ENCODE measurements at places on chromosomes 11 and 22.
A peak's percentile ranks its signal among the peaks of the same experiment; 100 is the strongest.

GRCh38 chr11:47387944-47388696 is 9.8 kb upstream of the SPI1 start:
- DNase-seq: no peak

GRCh38 chr11:1921574-1922141 is 2.2 kb downstream of the TNNT3 start:
- DNase-seq: no peak

DNA sequence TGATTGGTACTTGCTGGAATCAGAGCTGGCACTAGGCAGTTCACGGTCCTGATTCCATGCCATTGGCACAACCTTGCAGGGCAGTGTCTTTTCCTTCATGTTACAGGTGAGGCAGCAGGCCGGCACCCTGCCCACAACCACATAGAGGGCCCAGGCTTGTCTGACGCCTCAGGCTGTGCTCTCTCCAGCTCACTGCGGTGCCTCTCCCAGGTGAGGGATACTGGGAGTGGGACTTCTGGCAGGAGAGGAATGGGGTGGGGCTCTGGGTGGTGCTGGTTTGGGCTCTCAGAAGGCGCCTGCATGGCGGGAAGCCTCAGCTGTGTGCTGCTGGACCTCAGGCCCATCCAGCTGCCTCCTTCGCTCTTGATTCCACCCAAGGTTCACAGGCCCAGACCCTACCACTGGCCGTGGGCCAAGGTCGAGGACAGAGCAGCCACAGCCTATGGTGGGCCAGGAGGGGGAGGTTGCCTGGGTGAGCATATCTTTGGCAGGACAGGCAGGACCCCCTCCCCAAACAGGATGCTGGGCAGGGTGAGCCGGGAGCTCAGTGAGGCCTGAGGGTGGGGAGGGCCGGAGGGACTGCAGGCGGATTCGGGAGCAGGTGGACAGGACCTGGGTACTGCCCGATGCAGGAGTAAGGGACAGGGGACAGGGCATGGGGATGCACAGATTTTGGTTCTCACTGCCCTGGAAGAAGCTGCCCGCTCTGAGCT is 7.0 kb upstream of the MPPED1 start:
- DNase-seq: no peak

DNA sequence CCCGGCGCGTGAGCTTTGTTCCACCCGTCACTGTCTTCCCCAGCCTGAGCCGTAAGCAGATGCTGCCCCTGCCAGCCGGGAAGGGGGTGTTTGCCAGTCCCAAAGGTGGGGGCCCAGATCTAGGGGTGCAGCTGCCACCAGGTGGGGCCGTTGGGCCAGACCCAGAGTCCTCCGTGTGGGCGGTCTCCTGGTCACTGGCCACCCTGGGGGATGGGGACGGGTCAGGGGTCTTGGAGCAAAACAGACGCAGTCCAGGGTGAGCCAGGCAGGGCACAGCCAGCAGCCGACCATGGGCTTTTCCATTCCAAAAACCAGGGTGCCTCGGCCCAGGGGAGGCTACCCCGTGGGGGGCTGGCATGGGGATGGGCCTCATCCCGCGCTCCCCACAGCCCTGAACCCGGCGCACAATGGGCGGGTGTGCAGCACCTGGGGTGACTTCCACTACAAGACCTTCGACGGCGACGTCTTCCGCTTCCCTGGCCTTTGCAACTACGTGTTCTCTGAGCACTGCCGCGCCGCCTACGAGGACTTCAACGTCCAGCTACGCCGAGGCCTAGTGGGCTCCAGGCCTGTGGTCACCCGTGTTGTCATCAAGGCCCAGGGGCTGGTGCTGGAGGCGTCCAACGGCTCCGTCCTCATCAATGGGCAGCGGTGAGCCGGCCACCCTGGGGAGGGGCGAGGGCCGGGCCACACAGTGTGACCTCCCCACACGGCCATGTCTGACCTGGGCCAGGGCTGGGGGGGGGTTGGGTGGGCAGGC is 3.5 kb downstream of the MUC5B start:
- DNase-seq: peak; percentile 33

- no peak for DNase-seq
Measured at GRCh38 chr11:113370634-113371033, 16.9 kb upstream of the ANKK1 start.

- DNase-seq: no peak
Measured at GRCh38 chr11:68375766-68376165, 63.4 kb downstream of the LRP5 start.

DNA sequence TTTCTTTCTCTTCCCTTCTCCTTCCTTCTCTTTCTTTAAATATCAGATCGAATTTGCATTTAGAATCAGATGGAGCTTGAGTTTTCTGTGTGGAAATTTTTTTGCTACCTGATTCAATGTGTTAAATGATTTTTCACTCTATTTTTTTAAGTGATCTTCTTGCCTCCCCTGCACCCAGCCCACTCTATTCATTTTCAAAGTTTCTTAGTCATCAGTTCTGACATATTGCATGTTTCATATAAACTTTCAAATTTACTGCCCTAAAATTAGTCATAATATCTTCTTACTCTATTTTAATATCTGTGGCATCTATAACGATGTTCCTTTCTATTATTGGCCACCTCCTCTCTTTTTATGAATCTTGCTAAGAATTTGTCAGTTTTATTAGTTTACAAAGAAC is 69.1 kb downstream of the MTNR1B start:
- no peak for DNase-seq

DNA sequence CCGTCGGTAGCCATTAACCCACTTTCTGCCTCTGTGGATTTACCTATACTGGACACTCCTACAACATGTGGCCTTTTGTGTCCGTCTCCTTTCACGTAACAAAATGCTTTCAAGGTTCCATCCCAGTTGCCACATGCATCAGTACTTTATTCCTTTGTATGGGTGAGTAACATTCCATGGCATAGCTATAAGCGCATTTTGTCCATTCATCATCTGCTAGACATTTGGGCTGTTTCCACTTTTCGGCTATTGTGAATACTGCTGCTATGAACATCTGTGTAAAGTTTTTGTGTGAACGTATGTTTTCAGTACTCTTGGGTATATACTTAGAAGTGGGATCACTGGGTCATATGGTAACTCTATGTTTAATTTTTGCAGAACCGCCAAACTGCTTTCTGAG is 257.2 kb downstream of the ST3GAL4 start:
- DNase-seq: no peak

- DNase-seq: no peak
Measured at GRCh38 chr11:42849362-42849761, 462.4 kb upstream of the API5 start.

GRCh38 chr22:27576815-27577573 is 224.6 kb downstream of the MN1 start:
- no peak for DNase-seq

DNA sequence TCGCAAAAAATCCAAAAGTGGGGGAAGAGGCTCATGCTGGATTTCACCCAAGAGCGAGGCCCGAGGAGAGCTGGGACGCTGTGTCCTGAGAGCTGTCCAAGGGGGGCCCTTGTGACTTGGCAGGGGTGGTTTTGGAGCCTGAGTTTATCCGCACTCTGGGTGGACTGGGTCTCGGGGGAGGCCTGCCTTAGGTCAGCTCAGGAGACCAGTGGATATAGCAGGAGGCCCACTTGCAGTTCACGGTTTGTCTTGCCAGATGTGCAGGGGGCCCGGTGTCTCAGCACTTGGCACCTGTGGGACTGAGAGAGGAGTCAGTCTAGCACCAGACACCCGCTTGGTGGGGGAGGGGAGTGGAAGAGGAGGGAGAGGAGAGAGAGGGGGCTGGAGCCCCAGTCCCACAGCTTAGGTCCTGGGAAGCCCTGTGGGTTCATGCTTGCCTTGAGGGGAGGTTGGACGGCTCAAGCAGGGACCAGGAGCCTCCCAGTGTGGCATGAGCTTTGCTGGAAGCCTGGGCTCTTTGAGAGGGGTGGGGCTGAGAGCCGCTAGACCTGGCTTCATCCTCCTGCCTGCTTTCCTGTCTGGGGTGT is 33.4 kb downstream of the PARVB start:
- DNase-seq: no peak

DNA sequence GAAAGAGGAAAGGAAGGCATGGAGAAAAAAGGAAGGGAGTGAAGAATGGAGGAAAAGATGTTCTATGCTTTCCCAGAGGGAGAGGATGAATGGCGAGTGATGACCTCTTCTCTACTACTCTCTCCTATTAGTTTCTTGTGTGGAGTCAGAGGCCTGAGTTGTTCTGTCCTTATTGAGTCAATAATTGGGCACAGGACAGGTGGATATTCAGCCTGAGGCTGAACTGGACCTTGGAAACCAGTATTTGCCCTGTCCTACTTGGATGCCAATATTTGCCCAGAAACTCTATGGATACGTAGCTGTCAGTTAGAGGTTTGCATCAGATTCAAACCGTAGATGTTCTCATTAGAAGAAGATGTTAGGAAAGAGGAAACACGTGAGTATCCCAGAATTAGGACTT is 17.6 kb upstream of the SWAP70 start:
- no peak for DNase-seq

DNA sequence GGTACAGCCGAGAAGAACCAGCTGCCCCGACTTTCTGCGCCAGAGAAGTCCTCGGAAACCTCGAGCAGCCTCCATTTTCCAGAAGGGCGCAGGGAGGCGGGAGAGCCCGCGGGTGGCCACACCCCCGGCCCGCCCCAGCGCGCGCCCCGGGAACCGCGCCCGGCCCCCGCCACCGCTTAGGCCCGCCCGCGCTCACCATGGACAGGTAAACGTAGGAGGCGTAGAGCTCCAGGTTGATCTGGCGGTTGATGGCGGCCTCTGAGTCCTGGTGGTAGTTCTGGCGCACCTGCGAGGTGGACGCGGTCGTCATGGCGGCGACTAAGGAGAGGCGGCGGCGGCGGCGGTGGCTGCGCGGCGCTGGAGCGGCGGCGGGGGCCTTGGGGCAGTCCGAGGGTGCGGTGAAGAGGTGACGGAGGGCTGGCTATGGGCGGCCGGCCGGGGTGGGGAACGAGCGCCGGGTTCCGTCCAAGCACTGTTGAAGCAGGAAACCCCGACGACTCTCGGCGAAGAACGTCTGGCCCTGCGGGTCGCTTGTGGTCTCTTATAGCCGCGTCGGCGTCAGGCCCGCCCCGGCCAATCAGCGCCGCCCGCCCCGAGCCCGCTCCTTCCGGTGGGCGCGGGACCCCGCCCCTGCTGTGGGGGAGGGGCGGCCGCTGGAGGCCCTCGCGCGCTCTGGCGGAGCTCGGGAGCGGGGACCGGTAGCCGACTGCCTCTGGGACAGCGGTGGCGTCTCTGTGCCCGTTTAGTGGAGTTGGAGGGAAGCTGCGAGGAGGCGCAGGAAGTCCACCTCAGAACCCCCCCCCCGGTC is at the start of gene FTH1:
Gene FTH1, minus strand, starts transcription at position 519 of the 808 bp plus-strand sequence. Its CDS starts 209 bp downstream, at position 310.
- DNase-seq: peak; percentile 88

GRCh38 chr11:46489656-46490560 is 98.3 kb upstream of the CHRM4 start:
- DNase-seq: peak; percentile 59

DNA sequence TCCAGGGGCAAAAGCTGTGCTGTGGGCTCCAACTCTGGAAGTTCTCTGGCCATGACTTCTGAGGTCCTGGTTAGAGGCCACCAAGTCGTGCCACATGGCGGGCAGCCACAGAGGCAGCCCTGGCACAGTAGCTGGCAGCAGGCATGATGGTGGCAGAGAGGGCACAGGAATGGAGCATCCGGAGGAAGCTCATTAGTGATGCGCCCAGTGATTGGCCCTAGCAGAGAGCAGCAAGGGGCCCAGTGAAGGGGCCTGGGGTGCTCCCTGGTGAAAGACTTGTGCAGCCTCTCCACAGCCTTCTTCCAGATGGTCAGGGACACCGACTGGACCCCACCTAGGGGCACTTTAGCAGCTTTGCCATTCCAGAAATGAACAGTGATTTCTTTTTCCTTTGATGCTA is 7.0 kb downstream of the C11orf16 start:
- DNase-seq: no peak

GRCh38 chr11:64570341-64570740 is 20.7 kb upstream of the SLC22A12 start:
- DNase-seq: no peak

DNA sequence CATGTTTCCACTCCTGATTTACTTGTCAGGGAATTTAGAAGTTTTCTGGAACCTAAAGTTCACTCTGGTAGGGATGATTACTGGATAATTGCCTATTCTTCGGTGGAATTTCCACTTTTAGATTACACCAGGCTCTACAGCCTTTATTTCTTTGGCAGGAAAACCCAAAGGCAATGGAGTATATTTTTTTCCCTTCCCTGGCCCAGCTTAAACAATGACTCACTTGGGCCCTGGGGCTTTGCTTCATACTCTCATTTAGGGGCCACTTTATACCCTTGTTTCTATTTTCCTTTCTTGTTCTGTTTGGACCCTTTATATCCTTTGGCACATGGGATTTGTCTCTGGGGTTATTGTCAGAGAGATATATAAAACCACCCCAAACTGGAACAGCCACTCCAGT is 114.7 kb downstream of the CSTPP1 start:
- no peak for DNase-seq

DNA sequence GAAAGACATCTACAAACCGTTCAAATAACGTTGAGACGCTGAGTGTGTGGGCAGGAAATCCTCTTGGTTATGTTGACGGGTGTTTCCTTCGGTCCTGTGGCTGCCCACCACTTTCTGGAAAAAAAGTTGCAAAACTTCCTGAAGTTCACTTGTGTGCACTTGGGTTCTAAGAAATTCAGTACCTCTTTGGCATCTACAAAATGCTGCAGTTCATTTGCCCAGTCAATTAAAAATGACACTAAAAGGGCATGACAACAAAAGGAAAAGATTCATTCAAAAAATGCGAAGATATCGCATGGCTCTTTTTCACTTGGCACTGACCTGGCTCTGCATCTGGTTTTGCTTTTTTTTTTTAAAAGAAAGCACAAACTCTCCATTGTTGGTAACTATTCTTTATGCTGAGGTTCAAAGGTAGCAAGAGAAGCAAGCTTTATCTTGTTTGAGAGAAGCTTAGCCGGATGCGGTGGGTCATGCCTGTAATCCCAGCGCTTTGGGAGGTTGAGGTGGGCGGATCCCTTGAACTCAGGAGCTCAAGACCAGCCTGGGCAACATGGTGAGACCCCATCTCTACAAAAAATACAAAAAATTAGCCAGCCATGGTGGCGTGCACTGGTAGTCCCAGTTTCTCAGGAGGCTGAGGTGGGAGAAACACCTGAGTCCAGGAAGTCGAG is 10.6 kb upstream of the XBP1 start:
- DNase-seq: no peak

All from WERI-Rb-1 (cell line).